ENCODE measurements at places on chromosomes 5 and 9. TPM values are rescaled to one million over a fixed set of nuclear protein-coding genes. Genes with fewer than 3 reads are reported as not detected.

GRCh38 chr5:181223729-181224389 lies 778 bp downstream of the TRIM41 start:
- peaks cover 44% of the 10 kb centered on the region for H3K4me1 ChIP-seq
- H3K4me3 ChIP-seq: peak overlapping the region; percentile 91
- H3K27ac ChIP-seq: peak overlapping the region; percentile 97

DNA sequence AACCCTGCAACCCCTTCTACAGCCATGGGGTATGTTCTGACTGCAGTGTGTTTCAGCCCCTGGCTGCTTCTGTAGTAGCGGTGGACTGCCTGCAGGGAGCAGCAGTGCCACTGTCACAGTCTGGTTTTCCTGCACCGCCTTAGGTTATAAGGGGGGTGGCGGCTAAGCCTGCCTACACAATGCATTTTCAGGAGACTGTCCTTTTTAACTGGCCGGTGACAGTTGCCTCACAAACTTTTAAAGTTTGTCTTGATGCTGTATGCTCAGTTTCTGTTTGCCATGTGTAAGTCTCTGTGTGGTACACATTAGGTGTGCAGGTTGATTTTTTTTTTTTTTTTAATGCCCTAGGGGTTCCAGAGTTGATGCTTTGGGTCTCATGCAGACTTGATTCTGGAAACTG lies 53.0 kb downstream of the NUP214 start:
- H3K36me3 ChIP-seq: peaks cover 62% of the 10 kb centered on the region
- H3K4me3 ChIP-seq: no peak overlapping the region
- H3K27me3 ChIP-seq: no peaks in the 10 kb centered on the region
- no peak overlapping the region for H3K27ac ChIP-seq
- peaks cover 4% of the 10 kb centered on the region for H3K4me1 ChIP-seq
- DNase-seq: peak; percentile 82

HAVCR2 gene
- 28.7 TPM for total RNA-seq

GRCh38 chr5:157362012-157362411 lies 96.1 kb downstream of the CYFIP2 start:
- peaks cover 12% of the 10 kb centered on the region for H3K4me1 ChIP-seq
- peaks cover 71% of the 10 kb centered on the region for H3K36me3 ChIP-seq
- no peaks in the 10 kb centered on the region for H3K27me3 ChIP-seq
- no peak overlapping the region for H3K4me3 ChIP-seq

DNA sequence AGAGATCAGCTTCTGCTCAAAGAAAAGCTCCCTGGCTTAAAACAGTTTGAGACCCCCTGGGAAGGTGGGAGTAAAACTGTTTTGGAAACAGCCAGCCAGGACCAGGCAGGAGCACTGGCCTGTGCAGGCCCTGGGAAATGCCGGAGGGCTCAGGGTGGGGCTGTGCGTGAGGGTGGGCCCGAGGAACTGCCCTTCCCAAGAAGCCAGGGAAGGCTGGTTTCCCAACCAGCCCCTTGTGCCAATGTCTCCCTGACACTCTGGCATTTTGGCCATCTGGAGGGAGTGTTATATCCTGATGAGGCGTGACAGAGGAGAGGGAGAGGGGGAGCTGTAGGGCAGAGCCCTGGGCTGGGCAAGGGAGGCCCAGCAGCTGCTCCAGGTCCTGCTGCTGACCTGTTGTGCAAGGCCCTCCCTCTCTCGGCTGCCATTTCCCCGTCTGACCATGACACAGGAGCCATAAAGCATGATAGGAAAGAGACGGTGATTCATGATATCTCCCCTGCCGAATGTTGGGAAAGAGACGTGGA lies 16.1 kb downstream of the OLFML2A start:
- H3K4me3 ChIP-seq: no peak overlapping the region
- DNase-seq: no peak
- peaks cover 17% of the 10 kb centered on the region for H3K27me3 ChIP-seq
- H3K27ac ChIP-seq: no peak overlapping the region

KIF12 gene
- total RNA-seq: not detected

- H3K4me1 ChIP-seq: peaks cover 17% of the 10 kb centered on the region
- no peaks in the 10 kb centered on the region for H3K36me3 ChIP-seq
- peak; percentile 80 for DNase-seq
- H3K4me3 ChIP-seq: no peak overlapping the region
These were observed 92.7 kb downstream of the DAB2IP start for GRCh38 chr9:121744002-121744686.

DNA sequence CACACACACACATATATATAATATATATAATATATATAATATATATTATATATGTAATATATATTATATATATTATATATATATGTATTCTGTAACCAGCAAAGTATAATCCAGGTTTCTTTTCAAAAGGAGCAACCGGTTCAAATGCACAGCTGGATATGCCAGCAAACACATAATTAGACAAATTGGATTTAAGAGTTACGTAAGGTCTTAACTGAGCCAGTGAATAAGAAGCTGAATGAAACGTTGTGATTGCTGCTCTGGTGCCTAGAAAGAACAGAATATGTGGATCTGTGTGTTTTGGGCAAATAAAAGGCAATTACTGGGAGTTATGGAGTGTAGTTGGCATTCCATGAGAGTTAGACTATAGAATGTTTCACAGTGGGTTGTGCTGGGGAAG lies 178.1 kb downstream of the SLF1 start:
- no peaks in the 10 kb centered on the region for H3K27me3 ChIP-seq
- no peak overlapping the region for H3K27ac ChIP-seq
- H3K4me3 ChIP-seq: no peak overlapping the region
- peaks cover 40% of the 10 kb centered on the region for H3K4me1 ChIP-seq
- no peaks in the 10 kb centered on the region for H3K36me3 ChIP-seq
- no peak for DNase-seq

DNA sequence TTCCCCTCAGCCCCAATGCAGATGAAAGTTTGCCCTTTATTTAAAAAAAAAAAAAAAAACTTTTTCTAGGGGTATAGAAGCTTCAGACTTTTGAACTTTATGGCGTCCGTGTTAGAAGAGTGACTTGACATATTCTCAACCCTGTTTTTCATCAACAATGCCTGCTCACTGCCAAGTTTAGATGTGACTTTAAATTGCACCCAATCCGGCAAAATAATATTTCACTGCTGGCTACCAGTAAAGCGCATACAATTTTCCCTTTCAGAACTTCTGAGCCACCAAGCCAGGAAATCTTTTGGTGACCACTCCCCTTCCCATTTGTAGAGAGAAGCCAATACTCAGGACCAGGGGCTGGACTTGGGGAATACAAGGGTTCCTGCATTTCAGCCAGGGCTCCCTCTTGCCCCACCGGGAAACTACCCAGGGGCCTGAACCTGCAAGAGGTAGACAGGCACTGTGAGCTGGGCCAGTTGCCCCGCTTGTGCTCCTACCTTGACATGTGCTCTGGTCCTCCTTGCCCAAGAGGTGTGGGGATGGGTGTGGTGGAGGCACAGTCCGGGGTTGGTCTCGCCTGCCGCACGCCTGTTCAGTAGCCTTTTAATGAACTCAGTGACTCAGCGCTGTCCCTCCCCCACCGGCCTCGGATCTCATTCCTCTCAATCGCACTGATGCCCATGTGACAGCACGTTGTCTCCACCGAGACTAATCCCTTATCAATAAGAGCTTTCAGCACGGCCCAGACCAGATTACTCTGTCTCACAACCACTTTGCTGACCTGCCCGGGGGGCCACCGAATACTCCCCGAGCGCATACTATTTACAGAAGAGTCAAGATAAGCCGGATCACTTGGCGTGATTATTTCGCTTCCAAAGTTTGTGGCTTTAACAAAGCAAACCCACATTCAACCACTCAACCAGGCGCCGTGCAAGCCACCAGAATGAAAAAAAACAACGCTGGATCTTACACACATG lies 226.4 kb downstream of the DCP2 start:
- H3K36me3 ChIP-seq: no peaks in the 10 kb centered on the region
- H3K27ac ChIP-seq: no peak overlapping the region
- DNase-seq: no peak
- H3K27me3 ChIP-seq: no peaks in the 10 kb centered on the region
- no peak overlapping the region for H3K4me3 ChIP-seq

DNA sequence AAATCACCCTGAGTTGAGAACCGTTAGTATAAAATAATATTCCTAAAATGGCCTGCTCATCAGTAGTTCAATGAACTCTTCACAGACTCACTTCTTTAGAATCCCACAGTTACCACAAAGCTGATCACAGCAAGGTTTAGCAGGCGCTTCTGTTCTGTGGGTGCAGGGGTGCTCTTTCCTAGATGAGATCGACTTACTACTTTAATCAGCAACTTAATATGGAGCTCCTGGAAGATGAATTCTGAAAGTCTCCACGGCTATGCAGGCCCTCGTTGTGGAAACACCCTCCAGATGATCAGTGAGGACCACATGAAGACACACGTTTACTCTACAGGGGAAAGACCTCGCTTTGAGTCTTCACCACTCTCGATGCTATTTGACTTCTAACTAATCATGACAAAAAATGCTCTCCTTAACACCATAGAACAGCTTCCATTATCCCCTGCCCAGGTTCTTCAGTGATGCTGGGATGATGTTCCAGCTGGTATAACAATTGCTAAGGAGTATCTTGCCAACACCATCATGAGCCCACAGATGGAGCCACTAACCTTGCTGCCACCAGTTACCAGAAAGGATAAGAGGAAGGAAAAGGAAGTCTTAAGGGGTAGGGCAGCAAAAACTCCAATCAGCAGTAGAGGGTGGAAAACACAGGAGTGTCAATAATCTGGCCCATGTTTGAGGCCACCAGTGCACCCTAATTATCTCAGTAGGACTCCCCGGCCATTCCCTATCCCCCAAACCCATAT lies 17.9 kb upstream of the GPX8 start:
- H3K27ac ChIP-seq: peak overlapping the region; percentile 43
- no peaks in the 10 kb centered on the region for H3K36me3 ChIP-seq
- peak; percentile 50 for DNase-seq

Data from activated CD8-positive, alpha-beta T cell treated with anti-CD3 and anti-CD28 coated beads for 36 hours (primary cell).